Left ventricle myocardium inferior (tissue), 1 donor: ENCODE measurements at places on chromosomes 13 and 19. TPM values are rescaled to one million over a fixed set of nuclear protein-coding genes. Genes with fewer than 3 reads are reported as not detected.

KCNK6 gene
- 4.2 TPM for total RNA-seq

EBPL gene
- total RNA-seq, result 6.0 TPM

KRTDAP gene
- total RNA-seq, result not detected

CPT1C gene
- 2.5 TPM for total RNA-seq
